ENCODE measurements at places on chromosomes 11 and 22.

GRCh38 chr11:72061739-72062396 lies 18.5 kb downstream of the NUMA1 start:
- DNase-seq = no peak

GRCh38 chr11:22192289-22192641 lies 620 bp upstream of the ANO5 start:
- DNase-seq = no peak

DNA sequence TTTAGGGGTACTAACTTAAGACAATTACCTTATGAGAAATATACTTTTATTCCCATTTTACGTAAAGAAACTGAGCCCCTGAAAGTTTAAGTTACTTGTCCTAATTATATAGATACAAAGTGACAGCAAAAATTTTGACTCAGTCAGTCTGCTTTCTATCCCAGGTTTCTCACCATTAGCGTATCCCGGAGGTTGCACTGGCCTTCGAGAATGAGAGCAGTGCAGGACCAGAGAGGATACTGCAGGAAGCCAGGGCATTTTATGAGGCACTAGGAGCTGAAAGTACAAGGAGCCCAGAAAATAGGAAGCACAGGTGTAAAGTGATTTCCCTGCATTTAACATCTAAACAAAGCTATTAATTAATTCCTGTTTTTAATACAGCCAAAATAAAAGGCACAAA lies 55.4 kb downstream of the GRIA4 start:
- DNase-seq = no peak

DNA sequence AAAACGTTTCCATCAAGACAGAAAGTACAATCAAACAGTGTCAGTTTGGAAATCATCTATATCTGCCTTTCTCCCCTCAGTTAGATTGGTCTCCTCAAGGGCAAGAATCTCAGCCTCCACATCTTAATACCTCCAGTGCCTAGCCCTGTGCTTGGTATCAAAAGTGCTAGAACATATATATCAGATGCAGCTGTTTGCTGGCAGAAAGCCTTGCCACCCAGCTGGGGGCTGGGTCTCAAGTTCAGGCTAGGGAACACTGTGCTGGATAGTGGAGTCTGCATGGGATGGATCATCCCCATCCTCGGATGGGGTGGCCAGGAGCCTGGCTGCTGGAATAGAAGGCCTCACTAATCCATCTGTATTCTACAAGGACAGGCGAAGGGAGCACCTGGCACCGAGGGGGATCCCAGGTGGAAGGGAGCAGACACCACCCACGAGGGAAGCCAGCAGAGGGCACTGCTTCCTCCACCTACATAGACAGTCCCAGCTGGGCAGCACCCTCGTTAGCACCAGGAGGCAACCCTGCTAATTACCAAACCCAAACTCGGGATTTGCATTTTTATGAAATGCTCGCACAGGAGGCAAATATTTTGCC lies 602.2 kb downstream of the BUD13 start:
- DNase-seq = no peak

GRCh38 chr11:24413391-24413790 lies 83.5 kb upstream of the LUZP2 start:
- no peak for DNase-seq

- DNase-seq = no peak
These were observed 7.9 kb downstream of the FEN1 start for GRCh38 chr11:61800331-61801281.

- no peak for DNase-seq
These were observed 151.0 kb downstream of the MPPED1 start for GRCh38 chr22:43562843-43563242.

All from fibroblast of skin of abdomen (primary cell).